Kidney epithelial cell (primary cell): ENCODE measurements at places on chromosomes 7 and 10. TPM values are rescaled to one million over a fixed set of nuclear protein-coding genes. Genes with fewer than 3 reads are reported as not detected.

- DNase-seq = no peak
Measured at GRCh38 chr10:68492118-68492517, 20.3 kb upstream of the DNA2 start.

The FOXI2 gene
- total RNA-seq = 0.21 and 0.34 TPM in 2 replicates

The JAKMIP3 gene
- total RNA-seq = not detected in 2 replicates

GRCh38 chr10:110215286-110216170, 8.1 kb downstream of the MXI1 start:
- no peak for DNase-seq

- no peak for DNase-seq
Measured at GRCh38 chr7:2476298-2476697, at the start of gene GRIFIN. Gene GRIFIN, minus strand, starts transcription at chr7:2476398. Its CDS starts 15 bp downstream, at chr7:2476383.

The TCF7L2 gene
- total RNA-seq = 3.4 and 13.5 TPM in 2 replicates

GRCh38 chr7:99451936-99452335, 13.2 kb downstream of the CPSF4 start:
- DNase-seq = no peak

The VPS37D gene
- 9.0 and 12.2 TPM in 2 replicates for total RNA-seq

The TSPAN13 gene
- total RNA-seq = 15.5 and 16.7 TPM in 2 replicates

The ZNF804B gene
- not detected in 2 replicates for total RNA-seq

DNA sequence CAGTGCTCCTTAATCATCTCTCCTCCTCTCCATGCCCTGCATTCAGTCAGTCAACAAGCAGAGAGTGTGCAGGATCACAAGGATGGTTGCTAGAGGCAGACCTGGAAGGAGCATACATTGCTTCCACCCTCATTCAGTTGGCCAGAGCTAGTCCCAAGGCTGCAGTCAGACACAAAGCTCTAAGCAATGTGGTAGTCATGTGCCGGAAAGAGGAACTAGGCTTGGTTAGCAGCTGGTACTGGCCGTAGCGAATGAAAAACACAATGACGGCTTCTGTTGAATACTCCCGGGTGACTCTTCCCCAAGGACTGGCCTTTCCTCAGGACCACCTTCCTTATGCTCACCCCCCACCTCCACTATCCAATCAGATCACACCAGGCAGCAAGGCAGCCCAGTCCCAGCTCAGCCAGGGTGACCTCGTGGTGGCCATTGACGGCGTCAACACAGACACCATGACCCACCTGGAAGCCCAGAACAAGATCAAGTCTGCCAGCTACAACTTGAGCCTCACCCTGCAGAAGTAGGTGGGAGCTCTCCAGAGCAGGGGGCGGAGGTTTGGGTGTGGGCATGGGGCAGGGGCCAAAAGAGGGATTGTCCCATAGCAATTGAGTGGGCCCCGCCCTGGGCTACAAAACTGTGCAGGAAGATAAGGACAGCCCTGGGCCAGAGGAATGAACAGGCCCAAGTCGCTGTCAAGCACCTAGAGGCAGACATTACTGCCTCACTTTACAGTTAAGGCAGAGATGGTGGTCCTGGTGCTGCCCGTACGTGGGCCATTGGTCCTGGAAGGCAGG, 10.9 kb downstream of the LDB3 start:
- no peak for DNase-seq

DNA sequence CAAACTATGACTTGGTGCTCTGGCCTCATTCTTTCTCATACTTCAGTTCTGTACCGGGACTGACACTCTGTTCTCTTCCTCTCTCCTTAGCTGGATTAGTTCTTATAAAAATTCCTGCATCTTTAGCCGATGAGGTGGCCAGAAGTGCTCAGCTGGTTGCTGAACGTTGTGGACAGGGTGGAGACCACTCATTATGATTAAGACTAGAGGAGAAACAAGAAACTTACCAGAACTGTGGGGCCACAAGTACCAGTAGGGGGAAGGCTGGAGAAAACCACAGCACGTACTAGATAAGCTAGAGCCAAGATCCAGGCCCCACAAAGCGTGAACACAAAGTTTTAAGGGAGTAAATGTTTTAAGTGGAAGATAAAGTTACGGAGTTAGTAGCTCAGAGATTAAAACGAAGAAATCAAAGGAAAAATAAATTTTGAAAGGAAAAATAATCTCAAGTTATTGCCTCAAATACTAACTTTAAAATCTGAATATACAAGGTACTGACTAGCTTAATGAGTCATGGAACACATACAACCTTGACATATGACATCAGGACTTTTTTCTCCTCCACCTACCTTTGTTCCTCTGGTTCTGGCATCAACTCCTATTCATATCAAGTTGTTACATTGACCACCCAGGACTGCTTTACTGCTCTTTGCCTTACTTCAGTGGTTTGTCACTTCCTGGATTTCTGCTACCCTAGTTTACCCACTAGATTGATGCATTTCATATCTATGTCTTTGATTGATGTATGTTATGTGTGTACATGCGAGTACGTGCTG, 469.0 kb downstream of the TFEC start:
- no peak for DNase-seq

DNA sequence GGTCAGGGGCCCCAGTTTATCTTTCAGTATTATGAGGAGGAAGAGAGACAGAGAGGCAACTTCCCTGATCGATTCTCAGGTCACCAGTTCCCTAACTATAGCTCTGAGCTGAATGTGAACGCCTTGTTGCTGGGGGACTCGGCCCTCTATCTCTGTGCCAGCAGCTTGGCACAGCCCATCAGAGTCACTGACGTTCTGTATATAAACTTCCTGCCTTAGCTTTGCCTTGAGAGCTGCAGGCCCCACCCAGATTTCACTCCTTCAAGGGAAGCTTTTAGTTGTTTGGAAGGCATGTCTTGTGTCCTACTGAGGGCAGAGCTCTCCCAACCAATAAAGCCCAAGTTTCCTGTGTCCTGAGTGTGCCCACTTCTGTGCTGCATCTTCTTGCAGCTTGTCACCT, 242.5 kb upstream of the PRSS58 start:
- no peak for DNase-seq

GRCh38 chr10:117537436-117537903, 5.1 kb upstream of the EMX2 start:
- DNase-seq = no peak

GRCh38 chr10:36603688-36604087, 521.7 kb upstream of the ANKRD30A start:
- no peak for DNase-seq

The GPR85 gene
- 0.42 TPM in 1 of 2 replicates, not detected in the other for total RNA-seq

The JAZF1 gene
- 0.96 and 1.3 TPM in 2 replicates for total RNA-seq

DNA sequence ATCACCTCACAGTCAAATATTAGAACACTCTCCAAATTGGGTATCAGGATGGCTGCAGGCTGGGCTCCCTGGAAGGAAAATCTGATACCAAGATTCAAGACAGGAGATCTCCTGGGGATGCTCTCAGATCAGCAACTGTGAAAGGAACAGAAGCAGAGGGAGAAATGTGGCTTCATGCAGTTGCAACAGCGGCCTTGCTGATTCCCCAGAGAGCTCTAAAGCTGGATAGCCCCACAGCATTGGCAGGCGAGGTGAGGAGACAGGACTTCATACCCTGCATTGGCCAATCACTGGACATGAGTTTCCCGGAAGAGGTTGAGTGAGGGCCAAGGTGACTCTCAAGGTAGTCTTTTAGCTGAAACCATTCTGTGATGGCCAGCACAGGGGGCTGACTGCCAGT, 190.6 kb downstream of the PTPN20 start:
- no peak for DNase-seq

GRCh38 chr10:17021656-17022465, 107.8 kb downstream of the CUBN start:
- no peak for DNase-seq

GRCh38 chr7:102253066-102253972, 33.3 kb upstream of the SH2B2 start:
- no peak for DNase-seq

The TMEM184A gene
- total RNA-seq = 5.7 and 5.8 TPM in 2 replicates

The KCND2 gene
- total RNA-seq = 0.27 and 0.29 TPM in 2 replicates

GRCh38 chr7:47875998-47876744, 72.1 kb downstream of the PKD1L1 start:
- DNase-seq = no peak

The ZNF92 gene
- 13.1 and 13.7 TPM in 2 replicates for total RNA-seq

- no peak for DNase-seq
Measured at GRCh38 chr10:24904824-24905223, 47.6 kb downstream of the PRTFDC1 start.

The C1GALT1 gene
- total RNA-seq = 47.6 and 102 TPM in 2 replicates

DNA sequence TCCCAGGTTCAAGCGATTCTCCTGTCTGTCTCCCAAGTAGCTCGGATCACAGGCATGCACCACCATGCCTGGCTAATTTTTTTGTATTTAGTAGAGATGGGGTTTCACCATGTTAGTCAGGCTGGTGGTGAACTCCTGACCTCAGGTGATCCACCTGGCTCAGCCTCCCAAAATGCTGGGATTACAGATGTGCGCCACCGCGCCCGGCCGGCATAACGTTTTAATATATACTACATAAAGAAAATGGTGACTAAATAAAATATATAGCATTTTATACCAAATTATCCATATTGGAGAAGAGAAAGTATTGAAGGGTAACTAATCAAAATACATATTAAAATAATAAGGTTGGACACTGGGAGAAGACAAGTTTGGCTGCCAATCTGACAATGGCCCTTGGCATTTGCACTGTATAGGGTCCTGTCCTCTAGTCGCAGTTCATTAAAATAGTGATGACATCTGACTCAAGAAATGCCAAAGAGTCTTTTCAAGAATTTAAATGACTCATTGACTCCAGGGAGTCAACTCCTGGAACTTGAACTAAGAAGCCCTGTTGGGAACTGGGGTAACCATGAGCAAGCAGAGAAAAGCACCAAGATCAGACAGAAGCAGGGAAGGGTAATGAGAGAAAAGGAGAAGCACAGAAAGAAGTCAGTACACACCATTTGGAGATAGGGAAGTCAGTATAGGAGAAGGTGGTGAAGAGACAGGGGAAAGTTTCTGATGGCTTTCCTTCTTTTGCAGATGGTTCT, 91.1 kb downstream of the CH25H start:
- DNase-seq = peak; percentile 66

DNA sequence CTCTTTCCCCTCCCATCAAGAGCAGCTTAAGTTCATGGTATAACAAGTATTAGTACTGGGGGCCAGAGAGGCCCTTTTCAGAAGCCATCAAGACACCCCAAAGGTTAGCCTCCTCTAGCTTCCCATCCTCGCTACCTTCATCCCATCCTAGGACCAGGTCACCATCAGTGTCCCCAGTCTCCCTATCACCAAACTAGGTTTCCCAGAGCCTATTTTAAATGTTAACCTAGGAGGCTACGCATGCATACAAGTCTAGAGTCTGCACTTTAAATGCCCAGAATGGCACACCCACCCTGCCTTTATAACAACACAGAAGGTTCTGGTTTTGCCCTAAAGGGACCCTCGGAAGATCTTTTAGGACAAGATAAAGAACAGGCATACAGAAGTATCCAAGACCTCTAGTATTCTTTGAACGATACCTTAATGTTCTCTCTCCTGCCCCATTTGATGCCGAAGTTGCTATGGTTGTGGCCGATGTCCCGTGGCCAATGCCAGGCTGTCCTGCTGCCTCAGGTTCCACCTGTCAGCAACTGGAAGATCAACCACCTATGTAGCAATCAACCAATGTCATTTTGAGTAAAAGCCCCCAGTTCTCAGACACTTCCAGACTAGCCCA, 2.2 kb downstream of the GPRIN2 start:
- DNase-seq = no peak
